ENCODE measurements at places on chromosomes 2 and 18.

DNA sequence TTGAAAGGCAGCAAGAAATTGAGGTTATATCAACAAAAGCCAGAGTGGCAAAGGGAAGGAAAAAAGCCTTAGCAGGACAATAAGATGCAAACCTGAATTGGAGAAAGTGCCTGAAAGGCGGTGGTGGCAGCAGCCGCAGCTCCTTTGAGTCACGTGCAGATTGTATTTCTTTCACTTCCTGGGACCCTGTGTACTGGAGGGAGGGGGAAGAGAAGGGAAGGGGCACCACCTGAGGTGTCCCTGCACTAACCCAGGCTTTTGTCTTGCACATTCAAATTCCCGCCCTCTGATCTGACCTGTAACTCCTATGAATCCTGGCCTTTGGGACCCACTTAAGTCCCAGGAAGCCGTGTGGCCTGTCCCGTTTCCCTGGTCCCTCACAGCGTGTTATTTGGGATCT is 326.1 kb upstream of the SKOR2 start:
- no peak for DNase-seq

GRCh38 chr2:120632796-120633646 is 102.6 kb upstream of the GLI2 start:
- no peak for DNase-seq

DNA sequence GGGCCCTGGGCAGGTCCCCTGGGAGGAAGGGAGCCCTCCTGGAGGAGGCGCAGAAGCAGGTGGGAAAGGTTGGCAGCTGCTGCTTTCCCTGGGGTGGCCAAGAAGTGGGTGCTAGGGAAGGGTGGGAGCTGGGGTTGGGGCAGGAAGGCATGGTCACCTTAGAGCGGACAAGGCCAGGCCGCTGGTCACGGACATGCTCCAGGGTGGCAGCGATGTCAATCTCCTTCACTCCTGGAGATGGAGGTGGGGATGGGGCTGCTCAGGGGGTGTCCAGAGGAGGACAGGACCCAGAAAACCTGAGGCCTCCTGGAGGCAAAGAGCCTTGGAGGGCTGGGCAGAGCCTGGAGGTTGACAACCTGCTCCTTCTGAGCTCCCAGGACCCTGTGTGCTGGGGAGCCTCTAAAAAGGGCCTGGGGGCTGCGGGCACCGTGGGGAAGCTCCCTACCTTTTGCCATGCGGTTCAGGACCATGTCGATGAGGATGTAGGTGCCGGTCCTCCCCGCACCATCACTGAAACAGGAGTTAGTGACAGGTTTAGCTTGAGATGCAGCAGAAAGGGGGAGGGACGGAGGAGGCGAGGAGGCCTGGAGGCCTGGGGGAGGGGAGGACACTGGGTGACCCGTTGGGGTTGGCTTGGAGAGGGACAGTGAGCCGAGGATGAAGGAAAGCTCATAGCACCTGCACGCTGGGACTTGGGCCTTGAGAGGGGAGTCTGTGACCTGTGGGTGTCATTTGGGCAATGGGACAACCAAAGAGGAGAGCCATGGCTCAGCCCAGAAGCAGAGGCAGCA is 11.4 kb downstream of the DNAJB2 start:
- no peak for DNase-seq

- DNase-seq: no peak
Observed at GRCh38 chr2:182133195-182133891, 147.7 kb downstream of the PPP1R1C start.

DNA sequence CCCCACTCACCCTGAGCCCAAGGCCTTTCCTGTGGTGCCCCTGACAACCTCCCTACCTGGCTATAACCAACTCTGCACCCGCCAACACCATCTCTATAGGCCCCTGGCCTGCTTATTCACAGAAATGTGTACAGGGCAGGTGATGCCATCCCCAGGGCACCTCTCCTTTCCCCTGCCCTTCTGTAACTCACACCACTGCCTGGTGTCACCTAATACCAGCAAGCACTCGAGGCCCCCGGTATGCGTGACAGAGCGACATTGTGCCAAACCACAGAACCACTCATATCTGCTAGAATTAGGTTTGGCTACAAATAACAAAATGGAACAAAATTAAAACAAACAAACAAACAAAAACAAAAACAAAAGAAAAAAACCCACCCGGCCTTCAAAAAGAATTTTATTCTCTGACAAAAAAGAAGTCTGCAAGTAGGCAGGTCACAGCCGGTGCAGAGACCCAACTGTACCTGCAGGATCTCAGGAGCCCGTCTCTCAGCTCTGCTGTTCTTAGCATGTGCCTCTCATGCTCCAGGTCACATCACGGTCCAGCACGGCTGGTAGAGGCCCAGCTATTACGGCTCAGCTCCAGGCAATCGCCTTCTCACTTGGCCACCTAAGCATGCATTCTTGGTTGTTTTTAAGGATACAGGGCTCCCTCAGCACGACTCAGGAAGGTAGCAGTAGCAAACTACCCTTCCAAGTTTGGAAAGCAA is 51.4 kb downstream of the FAM178B start:
- no peak for DNase-seq

DNA sequence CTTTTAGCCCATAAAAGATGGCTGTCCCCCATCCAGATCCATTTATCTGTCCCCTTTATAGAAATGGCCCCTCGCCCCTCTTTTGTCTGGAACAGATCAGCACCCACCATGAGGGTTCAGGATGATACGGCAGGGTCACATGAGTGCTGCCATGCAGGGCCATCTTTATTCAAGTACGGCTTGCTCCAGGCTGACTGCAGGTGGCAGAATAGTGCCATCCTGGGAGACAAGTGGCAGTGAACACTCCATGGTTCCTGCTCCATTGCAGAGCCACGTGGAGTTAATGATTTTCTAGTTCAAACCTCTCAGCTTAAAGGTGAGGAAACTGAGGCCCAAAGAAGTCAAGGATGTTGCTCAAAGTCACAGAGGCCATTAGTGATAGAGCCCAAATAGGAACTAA is 180.6 kb downstream of the CLIP4 start:
- no peak for DNase-seq

- no peak for DNase-seq
Observed at GRCh38 chr2:134240061-134240460, 13.8 kb upstream of the MGAT5 start.

DNA sequence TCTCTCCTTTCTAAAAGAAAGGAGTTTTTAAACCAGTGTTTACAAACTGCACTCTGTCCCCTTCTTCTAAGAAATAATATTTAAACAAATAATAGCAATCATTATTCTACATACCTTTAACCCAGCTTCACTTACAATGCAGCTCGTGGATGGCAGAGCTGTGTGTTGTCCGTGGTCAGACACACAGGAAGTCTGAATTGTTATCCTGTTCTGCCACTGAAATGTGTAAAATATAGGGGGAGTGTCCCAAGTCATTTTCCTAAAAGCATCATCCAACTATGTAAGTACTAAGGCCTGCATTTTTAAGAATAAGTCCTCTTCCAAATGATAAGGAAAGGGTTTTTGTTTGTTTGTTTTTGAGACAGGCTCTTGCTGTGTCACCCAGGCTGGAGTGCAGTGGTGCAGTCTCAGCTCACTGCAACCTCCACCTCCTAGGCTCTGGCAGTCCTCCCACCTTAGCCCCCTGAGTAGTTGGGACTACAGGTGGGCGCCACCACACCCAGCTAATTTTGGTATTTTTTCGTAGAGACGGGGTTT is 2.7 kb upstream of the PPP4R1 start:
- no peak for DNase-seq

- DNase-seq: no peak
Observed at GRCh38 chr2:109475531-109476210, 138.1 kb downstream of the SEPTIN10 start.

- no peak for DNase-seq
Observed at GRCh38 chr2:46097714-46098480, 199.3 kb upstream of the EPAS1 start.

GRCh38 chr2:229900012-229900411 is 21.8 kb downstream of the TRIP12 start:
- DNase-seq: no peak

DNA sequence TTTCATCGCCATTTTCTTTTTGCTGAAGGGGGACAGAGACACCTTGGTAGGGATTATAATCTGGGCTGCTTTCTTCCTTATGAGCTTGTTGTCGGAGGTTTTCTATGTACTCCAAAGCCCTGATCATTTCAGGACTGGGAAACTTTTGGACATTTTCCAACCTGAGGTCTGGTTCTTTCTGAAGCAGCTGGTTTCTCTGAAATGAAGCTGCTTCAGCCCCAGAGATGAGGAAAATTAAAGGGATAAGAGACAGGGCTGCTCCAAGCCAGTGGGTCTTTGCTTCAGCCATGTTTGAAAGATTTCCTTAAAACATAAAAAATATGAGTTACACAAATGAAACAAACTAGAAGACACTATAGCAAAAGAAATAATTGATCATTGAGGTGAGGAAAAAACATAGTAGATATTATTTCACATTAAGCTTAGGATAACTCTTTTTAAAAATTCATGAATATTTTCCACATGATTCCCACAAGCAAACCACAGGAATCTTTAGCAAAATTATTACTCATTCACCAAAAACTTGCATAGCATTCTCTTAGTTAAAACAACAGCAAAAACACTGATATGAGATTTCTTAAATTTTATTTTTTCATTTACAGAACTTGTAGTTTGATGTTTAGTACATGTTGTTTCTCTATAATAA is 3.0 kb downstream of the SCG2 start:
- no peak for DNase-seq

DNA sequence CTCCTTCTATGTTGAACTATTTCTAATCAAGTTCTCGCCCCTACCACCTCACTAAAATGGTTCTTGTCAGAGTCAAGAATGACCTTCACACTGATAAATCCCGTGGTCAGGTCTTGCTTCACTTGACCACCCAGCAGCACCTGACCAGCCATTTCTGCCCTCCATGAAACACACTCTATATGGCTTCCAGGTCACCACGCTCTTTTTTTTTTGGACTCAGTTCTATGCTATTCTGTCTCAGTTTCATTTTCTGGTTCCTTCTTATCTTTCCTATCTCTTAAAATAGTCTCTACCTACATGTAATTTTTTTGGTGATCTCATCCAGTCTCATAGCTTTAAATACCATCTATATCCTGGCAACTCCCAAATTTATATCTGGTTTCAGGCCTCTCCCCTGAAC is 11.4 kb downstream of the EIF2AK3 start:
- no peak for DNase-seq

DNA sequence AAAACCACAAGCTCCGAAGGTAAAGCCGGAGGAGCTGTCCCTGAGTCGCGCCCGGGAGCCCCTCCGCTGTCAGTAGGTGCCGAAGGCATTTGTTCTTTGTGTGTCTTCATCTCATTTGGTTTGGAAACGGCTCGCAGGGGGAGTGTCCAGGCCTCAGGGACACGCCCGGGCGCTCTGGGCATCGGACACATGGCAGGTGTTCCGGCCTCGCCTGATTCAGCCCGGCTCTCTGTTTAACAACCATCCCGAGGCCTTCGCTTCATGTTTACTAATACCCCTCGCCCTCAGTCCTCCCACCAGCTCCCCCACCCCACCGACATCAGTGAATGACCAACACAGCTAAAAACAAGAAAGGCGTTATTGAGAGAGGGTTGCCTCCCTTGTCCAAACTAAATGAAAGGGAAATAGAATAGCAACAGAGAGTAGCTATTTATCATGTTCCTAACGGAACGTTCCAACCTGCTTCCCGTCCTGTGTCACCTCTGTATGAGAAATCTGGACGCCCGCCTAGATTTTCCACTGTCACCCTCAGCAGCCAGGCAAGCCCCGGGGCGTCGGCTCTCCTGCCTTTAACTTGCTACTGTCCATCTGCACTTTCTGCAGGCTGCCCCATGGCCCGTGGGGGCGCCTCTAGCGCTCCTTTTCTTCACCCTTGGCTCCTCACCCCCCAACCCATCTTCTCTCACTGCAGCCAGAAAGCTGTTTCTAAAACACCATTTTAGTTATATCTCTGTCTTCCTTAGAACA is 73.9 kb downstream of the MYCN start:
- no peak for DNase-seq

GRCh38 chr2:235836491-235836911 is 331.7 kb downstream of the GBX2 start:
- DNase-seq: no peak

DNA sequence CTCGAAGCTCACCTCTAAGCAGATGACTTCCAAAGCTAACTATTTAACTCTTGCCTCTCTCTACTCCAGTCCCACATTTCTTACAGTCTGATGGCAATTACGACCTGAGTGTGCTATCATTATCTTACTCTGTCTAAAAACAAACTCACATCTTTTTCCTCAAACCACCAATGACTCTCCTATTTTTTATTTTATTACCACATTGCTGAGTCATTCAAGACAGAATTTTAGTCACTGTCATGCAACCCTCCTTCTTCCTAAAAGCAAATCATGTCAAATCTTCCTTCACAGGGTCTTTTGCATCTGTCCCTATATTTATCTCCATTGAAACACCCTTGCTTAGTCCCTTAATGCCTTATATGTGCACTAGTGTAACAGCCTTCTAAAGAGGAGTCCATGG is 34.6 kb upstream of the C2orf15 start:
- DNase-seq: no peak

GRCh38 chr18:31702449-31702848 is 18.1 kb upstream of the B4GALT6 start:
- no peak for DNase-seq

DNA sequence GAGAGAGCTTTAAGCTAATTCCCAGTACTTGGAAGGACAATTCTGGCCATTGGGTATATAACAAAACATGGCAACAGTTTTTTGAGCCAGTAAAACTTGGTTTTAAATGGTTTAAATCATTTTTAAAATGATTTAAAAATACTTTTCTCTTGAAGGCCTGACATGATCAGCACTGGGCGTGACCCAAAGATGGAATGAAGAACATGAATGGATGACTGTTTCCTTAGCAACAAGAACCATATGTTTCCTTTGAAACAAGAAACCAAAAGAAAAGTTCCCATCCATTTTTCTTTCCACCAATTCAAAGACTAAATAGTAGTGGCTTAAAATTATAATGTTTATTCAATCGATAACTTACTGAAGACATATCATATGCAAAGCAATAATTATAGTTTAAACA is 348.3 kb upstream of the FIGN start:
- DNase-seq: no peak

GRCh38 chr2:68423966-68424650 is 43.0 kb downstream of the FBXO48 start:
- DNase-seq: no peak

- DNase-seq: no peak
Observed at GRCh38 chr2:157262248-157262647, 4.7 kb downstream of the GALNT5 start.

DNA sequence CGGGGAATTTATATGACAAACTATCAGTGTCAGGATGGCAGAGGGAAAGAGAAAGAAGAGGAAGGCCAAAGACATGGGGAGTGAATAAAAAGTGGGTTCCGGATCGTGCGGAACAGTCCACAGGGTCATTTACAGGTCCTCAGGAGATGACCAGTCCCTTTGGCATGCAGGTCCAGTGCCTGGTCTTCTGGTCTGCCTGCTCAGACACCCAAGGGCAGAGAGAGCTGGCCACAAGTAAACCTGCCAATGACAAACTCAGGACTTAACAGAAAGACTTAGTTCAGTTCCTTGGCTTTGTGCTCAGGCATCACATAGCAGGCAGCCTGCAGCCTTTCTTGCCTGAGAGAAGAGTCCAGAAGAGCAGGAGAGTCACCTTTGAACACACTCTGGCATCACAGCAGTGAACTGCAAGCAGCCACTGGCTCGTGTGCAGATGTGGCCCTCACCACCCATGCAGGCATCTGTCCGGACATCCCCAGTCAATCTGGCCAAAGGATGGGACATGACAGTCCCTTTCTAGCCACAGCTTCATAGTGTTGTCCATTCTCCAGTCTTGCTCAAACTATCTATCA is 14.0 kb downstream of the TMEM127 start:
- no peak for DNase-seq

GRCh38 chr2:31032475-31032874 is 105.8 kb downstream of the GALNT14 start:
- no peak for DNase-seq

- no peak for DNase-seq
Observed at GRCh38 chr2:54054774-54055173, 60.6 kb upstream of the ACYP2 start.
